Ureter (tissue), 1 donor: ENCODE measurements at places on chromosomes 12 and 14.

GRCh38 chr12:16435875-16436554, 88.6 kb downstream of the MGST1 start:
- no peak for DNase-seq

DNA sequence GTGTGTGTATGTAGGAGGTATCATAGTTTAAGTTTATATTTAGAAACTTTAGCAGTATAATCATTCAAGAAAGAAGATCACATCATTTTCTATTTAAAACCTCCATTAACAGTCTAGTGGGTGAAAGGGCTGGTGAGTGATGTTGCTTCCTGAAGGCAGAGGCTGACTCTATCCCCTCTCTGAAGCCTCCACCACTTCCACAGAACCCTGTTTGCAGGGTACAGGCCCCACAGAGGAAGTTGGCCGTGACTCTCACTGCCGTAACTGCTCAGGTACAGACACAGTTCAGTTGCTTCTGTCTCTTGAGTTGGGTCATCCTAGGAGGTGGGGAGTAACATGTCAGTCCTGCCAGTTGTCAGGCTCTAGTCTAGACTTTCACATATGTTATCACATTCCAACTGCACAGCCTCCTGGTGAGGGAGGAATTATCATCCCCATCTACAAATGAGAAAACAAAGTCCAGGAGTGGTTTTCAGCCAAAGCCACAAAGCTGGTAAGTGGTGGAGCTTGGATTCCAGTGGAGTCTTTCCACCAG, 31.5 kb downstream of the CFL2 start:
- no peak for DNase-seq

DNA sequence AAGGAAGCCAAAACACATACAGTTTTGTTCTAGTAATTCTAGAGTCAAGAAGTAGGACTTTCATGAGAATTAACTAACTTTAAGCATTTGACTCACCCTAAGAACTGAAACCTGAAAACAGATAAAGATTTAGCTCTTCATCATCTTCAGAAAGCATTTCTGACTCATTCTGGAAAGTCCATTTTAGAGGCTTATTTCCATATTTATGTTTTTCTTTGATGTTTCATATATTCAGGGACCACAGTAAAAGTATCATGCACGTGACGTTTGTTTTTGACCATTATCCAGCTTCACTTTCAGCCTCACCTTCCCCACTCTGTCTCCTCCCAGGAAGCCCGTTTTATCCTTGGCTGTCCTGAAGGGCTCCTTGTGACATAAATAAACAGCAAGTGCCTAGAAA, 79.2 kb downstream of the MDGA2 start:
- no peak for DNase-seq

DNA sequence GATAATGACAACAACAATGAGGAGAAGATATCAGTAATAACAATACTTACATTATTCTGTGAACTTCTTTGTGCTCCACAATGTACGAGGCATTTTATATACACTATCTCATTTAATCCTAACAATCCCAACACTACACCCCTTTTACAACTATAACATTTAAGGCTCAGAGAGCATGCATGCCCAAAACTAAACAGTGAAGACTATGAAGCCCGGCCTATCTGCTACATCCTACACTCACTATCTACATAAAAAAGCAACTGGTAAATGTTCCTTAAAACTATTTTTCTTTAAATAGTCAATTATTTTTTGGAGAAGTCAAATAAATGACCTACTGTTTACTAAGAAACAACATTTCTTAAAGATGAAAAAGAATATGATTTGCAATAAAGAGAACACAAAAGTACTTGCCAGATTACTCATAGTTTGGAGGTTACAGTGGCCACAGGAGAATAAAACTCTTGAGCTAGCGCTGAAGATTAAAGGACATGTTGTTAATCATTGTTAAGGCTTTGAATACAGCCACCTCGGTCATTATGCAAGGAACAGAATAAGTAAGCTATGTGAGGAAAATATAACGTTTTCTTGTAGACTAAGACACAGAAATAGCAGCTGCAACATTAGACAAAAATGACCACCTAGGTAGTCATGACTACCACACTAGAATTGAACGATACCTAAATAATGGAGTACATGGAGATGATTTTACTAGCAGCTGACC, 56.7 kb downstream of the EPS8 start:
- no peak for DNase-seq

GRCh38 chr12:78371284-78371683, 493.3 kb upstream of the SYT1 start:
- DNase-seq = no peak

- DNase-seq = no peak
These were observed 27.4 kb downstream of the BCL2L14 start for GRCh38 chr12:12097891-12098690.

GRCh38 chr12:56634242-56634836, 4.2 kb upstream of the BAZ2A start:
- peak; percentile 75 for DNase-seq

- no peak for DNase-seq
These were observed 124.2 kb upstream of the ATF1 start for GRCh38 chr12:50639721-50640120.

- no peak for DNase-seq
These were observed 302.1 kb downstream of the RMST start for GRCh38 chr12:97764700-97765099.

DNA sequence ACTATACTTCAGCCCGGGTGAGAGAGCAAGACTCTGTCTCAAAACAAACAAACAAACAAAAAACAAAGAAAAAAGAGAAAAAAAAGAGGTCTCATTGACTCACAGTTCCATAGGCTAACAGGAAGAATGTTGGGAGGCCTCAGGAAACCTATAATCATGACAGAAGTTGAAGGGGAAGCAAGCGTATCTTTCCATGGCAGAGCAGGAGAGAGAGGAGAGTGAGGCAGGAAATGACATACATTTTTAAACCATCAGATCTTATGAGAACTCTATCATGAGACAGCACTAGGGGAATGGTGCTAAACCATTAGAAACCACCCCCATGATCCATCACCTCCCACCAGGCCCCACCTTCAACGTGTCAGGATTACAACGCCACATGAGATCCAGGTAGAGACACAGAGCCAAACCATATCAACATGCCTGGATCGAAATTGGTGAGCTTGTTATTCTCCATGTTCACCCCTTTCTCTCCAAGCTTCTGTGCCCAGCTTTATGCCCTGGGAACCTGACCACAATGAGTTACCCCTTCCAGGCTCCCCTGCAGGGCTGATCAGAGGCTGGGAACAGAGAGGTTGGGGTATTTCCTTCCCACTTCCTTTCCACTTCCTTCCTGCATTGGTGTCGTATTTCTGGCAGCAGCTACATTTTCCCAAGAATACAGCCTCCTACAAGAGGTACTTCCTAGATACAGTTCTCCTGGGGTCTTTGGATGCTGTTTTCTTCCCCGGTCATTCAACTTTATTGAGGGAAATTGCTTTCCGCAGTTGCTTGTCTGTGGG, 219.3 kb upstream of the FLRT2 start:
- DNase-seq = no peak

DNA sequence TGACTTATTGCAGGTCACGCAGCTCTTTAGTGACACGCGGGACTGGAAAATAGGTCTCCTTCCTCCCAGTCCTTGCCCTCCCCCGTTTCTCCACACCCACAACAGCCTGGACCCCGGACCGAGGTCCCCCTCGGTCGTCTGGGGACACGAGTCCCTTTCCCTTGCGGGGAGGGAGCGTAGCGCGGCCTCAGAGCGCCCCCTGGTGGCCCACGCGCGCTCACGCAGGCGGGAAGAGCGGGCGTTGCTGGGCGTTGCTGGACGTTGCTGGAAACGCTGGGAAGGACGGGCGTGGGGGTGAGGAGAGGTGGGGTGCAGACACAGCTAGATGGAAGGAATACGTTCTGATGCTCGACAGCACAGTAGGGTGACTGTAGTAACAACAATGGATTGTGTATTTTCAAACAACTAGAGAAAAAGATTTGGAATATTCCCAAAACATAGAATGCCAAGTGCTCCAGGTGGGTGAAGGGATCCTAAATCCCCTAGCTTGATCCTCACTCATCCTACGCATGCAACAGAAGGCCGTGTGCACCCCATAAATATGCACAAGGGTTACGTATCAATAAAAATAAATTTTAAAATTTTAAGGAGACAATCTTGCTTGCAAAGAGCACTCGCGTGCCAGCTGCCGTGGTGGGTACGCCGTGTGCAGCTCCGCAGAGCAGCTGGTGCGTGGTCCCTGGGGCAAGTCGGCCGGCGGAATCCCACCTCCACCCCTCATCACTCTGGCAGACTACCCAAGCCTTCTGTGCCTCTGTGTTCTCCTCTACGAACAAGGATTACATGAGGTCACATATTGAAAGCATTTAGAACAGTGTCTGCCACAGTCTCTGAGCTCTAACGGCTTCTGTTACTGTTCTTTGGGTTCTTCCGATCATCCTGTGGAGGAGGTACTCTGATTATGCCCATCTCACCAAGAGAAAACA, 87.4 kb downstream of the B4GALNT3 start:
- peak; percentile 64 for DNase-seq

DNA sequence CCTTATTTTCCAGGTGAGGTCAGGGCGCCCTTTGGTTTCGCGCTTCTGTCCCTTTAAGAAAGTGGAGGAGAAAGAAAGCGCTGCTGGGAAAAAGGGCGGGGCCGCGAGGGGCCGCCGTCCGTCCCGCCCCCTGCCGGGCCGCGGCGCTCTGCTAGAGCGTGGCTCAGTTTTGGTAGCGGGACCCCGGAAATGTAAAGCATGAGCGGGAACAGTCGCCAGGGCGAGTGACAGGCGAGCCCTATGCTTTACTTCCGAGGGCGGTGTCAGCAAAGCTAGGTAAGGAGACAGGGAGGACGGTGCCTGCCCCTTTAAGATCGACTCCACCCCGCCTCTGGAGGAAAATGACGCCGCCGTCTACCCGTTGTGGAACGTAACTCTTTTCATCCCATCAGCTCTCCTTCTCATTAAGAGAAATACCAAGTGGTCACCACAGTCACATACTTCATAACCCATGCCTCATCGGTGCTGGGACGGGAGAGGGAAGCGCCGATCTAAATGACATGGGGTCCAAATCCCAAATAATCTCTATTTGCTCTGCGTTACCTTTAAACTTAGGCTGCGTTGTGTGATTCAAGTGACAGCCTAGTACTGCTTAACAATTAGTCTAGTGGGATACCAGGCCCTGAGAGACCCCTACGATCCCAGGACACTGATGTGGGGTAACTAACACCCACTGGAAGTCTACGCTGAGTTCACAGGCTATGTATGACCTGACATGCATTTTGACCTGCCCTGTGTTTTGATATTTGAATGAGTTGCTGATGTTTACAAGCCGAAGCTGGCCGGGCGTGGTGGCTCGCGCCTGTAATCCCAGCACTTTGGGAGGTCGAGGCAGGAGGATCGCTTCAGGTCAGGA, at the start of gene ETFBKMT:
Gene ETFBKMT (plus strand): TSS at position 602 of the 856 bp plus-strand sequence. CDS start 2,266 bp downstream, outside the sequence.
- peak; percentile 92 for DNase-seq

DNA sequence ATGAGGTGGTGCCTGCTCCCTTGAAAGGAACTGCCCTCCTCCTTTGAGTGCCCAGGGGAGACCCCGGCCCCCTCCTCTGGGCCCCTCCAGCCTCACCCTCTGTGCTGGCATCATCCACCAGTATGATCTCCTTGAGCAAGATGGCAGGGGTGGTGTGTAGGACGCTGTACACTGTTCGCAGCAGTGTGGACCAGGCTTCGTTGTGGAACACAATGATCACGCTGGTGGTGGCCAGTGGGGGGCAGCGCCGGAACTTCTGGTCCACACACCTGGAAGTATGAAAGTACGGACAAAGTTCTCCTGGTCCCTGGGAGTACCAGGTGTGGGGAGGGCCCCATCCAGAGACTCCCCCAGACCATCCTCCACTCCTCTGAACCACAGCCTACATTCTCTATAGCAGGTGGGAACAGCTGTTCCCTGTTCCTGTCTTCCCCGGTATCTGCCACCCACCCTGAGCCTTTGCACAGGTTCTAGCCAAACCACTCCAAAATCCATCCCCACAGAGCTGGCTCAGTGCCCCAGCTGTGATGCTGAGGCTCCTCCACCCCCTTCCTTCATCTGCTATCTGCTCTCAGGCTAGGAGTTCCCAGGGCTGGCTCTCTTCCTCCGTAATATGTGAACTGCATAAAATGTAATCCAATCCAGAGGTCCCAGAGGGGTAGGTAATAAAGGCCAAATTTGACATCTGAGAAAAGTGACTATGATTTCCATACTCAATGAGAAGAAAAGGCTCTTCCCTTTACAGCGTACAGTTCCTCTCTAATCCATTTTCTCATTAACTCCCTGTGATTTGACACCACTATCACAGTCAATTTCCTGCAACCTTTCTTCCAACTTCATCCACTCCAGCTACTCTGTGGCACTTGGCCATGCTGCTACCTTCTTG, 13.9 kb downstream of the GALNT6 start:
- no peak for DNase-seq

GRCh38 chr12:64756376-64756775, 2.8 kb downstream of the GNS start:
- no peak for DNase-seq

- no peak for DNase-seq
These were observed 42.3 kb downstream of the KIF26A start for GRCh38 chr14:104180561-104181165.

DNA sequence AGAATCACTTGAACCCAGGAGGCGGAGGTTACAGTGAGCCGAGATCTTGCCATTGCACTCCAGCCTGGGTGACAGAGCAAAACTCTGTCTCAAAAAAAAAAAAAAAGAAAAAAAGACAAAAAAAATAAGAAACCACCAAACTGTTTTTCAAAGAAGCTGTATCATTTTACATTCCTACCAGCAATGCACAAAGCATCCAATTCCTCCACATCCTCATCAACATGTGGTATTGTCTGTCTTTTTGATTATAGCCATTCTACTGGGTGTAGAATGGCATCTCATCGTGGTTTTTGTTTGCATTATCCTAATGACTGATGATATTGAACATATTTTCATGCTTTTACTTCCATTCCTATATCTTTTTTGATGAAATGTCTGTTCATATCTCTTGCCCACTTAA, 36.2 kb upstream of the GNG2 start:
- no peak for DNase-seq

GRCh38 chr12:83265808-83266207, 579.1 kb downstream of the TMTC2 start:
- DNase-seq = no peak

GRCh38 chr12:124008595-124008994, 35.6 kb downstream of the ZNF664 start:
- DNase-seq = no peak

DNA sequence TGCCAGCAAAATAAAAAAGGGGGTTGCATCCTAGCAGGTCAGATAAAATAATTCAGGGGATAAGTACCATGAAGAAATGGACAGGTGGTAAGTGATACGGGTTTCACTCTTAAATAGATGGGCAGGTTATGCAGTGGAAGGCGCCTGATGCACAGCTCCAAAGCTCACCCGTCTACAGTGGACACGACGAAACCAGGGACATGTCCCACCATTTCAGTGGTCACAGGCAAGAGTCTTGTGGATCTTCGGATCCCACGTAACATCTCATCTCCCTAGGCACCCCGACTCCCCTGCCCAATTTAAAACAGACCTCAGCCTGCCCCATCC, 60.5 kb downstream of the DDX51 start:
- no peak for DNase-seq

- DNase-seq = no peak
These were observed 491.4 kb downstream of the APAF1 start for GRCh38 chr12:99136516-99136915.

- DNase-seq = peak; percentile 88
These were observed 6.2 kb downstream of the AMN start for GRCh38 chr14:102928412-102929240.
